ENCODE measurements at places on chromosomes 5 and 9.
A peak's percentile ranks its signal among the peaks of the same experiment; 100 is the strongest.

DNA sequence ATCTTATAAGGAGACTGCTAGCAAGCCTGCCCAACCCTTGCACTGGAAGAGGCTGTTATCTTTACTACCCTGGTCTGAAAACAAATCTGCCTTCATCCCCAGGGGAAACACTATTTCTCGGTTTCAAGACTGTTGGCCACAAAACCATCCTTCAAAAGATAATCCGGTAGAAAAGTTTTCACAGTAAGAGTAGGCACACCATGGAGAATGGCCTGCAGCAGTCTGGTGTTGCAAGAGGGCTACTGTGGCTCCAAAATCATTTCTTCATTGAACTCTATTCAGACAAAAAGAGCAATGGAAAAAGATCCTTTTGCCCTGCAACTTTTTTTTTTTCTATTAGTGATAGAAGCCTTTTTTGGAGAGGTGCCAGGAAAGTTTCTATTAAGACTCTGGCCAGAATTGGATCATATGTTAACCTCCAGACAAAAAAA, 163.9 kb downstream of the ARHGEF28 start:
- DNase-seq: no peak

DNA sequence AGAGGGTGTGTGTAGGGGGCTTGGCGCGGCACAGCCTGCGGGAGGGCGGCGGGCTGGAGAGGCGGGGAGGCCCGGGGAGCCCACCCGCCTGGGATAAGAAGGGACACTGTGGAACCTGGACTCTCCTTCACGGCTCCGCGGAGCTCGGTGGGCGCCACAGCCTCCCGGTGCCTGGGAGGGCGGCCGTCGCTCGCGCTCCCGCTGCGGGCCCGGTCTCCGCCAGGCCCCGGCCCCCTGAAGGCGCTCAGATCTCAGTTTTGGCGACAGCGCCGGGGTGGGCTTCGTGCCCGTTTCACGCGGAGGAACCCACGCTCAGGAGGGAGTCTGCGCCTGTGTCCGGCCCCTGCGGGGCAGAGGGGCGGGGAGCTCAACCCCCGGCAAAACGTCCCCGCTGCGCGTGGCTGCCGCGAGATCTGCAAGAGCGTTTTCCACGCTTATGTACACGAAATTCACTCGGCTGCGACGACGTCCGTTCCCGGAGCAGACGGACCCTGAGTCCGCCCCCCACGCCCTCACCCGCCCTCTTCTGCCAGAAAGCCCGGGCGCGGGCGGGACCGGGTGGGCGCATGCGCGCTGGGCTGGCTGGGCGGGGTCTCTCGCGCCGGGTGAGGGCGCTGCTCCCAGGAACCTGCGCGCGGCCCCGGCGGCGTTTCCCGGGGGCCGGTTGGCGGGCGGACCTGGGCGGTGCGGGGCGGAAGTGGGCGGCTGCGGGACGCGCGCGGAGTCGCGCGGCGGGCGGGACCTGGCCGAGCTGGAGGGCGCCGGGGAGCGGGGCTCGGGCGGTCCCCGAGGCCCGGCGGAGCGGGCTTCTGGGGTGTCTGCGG, at the start of gene NELFB:
TSS of gene NELFB (plus strand) at position 704 of the 824 bp plus-strand sequence.
- DNase-seq: peak; percentile 96

GRCh38 chr5:61123145-61123544, 39.1 kb downstream of the SMIM15 start:
- DNase-seq: no peak

DNA sequence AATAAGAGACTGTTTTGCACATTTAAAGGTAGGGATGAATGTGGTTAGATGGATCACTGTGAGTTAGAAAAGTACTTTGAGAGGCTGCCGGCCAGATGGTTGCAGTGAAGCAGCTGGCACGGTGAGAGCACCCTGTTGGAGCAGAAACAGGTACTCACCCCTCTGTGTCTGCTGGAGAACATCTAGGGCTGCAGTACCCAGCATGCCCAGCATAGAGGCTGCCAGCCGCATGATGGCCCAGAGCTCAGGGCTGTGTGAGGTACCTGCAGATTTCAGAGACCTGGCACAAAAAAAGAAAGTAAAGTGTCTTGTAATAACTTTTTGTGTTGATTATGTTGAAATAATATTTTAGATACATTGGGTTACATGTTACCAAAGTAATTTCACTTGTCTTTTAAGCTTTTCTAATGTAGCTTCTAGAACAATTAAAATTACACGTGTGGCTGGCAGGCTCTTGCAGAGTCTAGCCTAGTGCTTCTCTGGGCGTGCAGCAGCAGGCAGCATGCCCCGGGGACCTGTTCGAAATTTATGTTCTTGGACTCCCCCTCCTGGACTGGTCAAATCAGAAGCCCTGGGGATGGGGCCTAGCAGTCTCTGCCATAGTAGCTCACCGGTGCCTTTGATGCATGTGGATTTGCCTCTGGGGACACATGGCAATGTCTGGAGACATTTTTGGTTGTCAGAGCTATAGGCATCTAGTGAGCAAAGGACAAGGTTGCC, 11.1 kb downstream of the WDR5 start:
- no peak for DNase-seq

DNA sequence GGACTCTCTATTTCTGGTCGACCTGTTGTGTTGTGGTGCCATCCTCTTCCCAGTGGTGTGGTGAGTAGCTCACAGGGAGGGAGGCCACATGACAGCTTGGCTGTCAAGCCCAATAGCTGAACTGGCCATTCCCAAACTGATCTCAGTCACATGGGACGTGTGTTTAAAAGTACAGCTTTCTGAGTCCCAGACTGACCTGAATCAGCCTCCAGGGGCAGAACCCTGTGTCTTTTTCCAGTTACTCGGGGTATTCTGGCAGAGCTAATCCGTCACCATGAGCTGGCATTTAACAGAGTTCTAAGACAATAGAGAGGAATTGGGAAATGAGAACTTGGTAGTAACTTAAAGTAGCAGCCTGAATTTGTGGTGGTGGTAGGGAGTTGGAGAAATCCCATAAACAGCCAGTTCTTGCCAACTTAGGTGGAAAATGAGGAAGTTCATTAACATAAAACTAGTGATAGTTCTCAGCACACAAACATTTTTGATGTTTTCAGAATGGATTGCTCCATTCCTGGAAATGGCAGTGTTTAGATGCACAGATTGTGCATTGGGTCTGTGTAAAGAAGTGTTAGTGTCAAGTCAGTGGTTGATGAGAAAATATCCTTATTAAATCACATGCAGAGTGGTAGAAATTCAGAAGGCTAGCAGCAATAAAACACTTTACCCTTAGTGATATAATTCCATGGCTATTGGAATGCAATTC, 50.9 kb downstream of the GPR107 start:
- no peak for DNase-seq

- peak; percentile 88 for DNase-seq
These were observed 6.1 kb upstream of the DPM2 start for GRCh38 chr9:127943731-127944144.

DNA sequence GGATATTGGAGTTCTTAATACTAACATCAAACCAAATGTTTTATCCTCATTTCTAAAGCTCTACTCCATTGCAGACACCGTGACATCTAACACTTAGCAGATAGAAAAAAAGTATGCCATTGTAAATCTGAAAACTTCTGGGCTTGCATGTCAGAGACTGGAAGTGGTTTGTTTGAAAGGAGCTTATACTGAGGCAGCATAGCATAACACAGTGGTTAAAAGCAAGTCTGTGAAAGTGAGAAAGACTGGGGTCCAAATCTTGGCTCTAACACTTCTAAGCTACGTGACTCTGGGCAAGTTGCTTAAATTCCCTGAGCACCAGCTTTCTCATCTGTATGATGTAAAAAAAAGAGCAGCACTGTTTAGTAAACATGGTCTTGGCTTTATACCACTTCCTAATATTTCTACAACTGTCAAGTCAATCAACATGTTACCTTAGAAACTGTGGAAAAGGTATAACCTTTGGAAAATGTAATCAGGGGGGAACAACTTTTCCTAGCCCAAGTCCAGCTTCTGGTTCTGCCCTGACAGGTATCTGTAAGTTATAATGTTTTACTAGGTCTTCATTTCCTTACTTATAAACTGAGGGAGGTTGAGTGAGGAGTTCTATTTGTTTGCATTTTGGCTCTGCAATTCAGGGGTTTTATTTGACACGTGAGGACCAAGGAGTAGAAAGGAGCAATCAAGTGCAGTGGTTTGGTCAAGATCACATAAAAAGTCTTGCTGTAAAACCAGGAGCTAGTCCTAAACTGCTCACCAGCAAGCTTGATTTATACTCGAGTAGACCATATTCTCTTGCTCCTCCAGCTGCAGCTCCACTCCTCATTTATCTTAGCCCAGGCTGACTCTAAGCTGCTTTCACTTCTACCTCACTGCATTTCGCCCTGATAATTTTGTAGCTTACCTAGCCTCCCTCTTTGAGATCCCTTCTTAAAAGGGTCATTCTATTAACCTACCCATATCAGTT, 541.0 kb downstream of the RAB3C start:
- no peak for DNase-seq

DNA sequence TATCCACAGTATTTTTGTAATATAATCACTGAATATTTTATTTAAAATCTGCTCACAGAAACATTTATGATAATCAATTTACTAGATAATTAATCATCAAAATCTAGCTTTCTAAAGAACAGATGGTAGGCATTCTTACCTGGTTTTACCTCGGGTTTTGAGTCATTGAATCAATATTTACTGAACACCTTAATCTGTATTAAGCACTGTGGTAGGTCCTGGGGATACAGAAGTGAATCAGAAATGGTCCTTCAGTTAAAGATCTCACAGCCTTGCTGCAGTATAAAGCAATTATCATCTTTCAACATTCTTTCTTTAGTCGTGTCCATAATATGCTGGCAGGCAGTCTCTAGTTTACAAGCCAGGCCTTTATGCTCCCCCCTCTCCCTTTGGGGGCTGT, 2.0 kb upstream of the MEIKIN start:
- no peak for DNase-seq

DNA sequence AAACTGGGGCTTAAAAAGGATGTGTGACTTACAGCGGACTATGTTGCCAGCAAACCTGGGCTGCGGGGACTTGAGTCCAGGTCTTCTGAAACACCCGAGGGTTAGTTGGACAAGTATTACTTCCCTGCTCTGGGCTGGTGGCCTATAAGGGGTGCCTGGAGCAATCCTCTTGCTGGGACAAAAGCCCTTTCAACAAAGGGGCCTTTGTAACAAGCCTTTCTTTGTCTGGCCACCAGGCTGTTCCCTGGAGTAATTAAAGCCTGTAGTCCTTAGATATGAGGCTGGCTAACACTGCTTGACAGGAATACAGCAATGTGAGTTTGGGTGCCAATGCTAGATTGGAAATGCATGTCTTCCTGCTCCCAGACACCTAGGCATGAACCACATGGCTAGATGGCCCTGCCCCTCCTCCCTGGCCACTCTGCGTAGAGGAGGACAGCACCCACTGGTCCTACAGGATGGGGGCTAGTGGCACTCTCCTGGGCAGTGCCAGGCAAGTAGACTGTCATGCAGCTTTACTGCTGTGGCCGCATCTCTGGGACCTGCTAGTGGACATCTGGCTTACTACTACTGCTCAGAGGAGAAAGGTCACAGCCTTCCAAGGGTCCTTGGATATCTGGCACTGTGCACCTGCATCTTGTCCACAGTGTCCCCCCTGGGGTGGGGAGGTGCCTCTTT, 343.1 kb downstream of the ZSWIM6 start:
- DNase-seq: no peak

- DNase-seq: no peak
These were observed 24.4 kb downstream of the RNF145 start for GRCh38 chr5:159184858-159185381.

GRCh38 chr9:1170918-1171317, 120.8 kb downstream of the DMRT2 start:
- DNase-seq: no peak

DNA sequence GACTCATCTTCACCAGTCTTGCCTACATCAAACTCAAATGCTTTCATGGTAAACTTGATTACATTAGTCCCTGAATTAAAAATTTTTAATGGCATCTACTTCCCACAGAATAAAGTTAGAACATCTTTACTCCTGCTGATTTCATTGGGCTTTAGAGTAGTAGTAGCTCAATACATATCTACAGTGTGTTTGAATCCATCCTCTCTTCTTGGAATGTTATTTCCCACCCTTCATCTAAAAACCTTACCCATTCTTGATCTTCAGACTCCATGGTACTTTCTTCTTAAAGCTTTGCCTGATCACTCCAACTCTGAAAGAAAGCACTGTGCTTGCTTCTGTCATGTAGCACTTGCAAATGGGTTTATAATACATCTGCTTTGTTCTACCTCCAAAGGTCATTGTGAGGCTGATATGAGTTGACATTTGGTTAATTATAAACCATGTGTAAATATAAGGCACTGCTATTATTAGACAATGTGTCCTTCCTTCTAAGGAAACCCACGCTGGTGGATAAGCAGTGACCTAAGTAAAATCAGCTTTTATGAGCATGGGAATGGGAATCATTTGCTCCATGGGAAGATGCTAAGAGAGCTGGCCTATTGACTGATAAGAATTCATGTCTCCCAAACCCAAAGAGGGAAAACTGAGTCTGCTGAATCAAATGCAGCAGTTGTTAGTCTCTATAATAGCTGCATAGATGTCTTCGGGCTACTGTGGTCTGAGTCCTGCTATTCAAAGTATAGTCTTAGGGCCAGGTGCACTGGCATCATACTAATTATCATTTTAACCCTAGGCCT, 7.5 kb upstream of the PRLR start:
- DNase-seq: no peak

Measured in HEK293T (cell line).